Stimulated activated CD4-positive, alpha-beta T cell treated with anti-CD3 and anti-CD28 coated beads, TNF-alpha, amount 100 ng/mL, for 24 hours (primary cell): ENCODE measurements at places on chromosomes 1 and 21.

DNA sequence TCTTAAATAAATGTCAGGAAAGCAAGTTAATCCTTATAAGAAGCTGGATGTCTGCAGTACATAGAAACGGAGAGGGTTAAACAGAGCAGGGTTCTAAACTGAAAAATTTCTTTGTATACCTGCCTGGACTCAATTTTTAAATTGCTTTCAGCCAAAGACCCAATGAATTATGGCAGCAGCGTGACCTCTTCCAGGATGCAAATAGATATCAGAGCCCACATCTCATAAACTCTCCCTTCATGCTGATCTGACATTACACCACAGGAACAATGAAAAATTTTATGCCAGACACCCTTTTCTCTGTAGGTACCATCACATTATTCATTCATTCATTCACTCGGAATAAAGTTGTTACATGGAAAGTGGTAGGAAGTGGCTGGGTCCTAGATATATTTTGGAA lies 236.4 kb downstream of the NUF2 start:
- no peak for DNase-seq

DNA sequence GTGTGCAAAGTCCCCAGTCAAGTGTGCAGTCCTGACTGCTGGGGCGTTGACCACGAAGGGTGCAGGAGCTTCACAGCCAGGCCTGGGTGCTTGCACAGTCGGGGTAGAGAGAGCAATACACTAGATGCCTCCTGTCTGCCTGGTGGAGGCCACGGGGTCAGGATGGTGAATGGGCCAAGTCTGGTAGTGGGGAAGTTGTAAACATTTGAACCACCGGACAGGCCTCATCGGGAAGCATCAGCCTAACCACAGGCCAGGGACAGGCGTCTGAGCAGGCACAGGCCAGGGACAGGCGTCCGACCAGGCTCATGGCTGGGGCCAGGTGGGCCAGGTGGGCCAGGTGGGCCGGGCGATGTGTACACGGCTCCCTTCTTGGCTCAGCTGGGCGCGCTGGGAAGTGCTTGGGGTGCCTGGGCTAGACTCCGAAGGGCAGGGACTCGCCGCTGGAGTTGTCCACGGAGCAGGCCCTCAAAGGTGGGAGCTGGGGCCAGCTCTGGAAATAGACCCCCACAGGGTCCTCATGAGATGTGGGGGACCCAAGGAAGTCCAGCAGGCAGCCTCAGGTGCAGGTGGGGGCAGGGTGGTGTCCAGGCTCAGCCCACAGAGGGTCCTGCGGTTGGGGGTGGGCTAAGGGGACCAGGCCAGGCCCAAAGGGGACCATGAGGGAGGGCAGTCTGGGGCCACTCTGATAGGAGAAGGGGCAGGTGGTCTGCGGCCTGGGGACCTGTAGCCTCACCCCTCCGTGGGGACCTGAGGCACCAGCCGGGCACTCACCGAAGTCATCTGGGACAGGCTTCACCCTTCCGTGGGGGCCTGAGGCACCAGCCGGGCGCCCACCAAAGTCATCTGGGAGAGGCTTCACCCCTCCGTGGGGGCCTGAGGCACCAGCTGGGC lies 15.0 kb downstream of the COL6A1 start:
- DNase-seq, result no peak

DNA sequence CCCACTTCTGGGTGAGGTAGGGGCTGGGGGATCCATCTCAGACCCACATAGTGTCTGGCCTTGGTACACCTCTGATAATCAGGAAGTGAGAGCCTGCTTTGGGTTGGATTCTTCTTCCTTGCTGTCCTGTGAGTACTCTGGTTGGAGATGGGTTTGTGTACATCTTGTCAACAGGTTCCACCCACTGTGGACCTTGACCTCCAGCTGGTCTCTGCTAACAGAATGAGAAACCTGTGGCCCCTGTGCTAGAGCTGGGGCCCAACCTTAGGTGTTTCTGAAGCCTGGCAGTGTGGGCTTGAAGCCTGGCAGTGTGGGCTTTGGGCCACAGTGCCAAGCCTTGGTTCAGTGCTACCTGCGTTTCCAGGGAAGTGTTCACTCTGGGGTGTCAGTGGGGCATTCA lies 2.6 kb downstream of the ZBTB48 start:
- DNase-seq, result no peak

- DNase-seq, result no peak
Observed at GRCh38 chr1:50659107-50659662, 235.9 kb upstream of the DMRTA2 start.

GRCh38 chr1:89660224-89661061 lies 27.5 kb downstream of the LRRC8C start:
- DNase-seq, result no peak

GRCh38 chr21:33096426-33096825 lies 26.5 kb downstream of the OLIG1 start:
- DNase-seq, result no peak
